ENCODE measurements at places on chromosomes 4 and X.

DNA sequence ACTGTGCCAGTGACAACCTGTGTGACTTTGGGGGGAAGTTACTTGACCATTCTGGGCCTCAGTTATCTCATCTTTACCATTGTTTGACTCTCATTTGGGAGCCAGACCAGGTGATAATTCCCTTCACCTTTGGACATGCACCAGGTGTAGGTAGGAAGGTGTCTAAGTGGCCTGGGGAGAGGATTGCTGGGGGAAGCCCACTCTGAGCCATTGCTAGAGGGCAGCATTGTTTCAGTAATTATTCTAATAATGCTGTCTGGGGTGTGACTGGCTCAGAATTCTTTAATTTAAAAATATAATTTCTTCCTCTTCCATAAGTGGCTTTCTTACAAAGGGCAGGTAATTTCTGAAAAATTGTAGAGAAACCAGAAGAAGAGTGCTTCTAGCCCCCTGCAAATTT is 104.3 kb downstream of the RTL9 start:
- DNase-seq = no peak

DNA sequence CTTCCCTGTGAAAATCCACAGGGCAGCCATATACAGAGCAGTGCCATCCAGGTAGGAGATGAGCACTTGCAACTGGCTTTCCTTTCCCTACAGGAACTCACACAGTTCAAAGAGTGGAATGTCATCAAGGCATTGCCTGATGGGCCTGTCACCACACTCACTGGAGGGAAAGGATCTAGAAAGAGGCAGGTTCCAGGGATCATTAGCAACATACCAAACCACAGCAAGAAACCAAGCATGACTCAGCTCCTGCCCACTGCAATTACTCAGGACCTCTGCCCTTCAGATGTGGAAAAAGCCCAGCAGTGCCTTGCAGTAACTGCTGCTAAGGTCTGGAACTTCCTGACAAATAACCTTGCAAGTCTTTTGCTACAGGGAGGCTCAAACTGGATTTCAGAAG is 101.2 kb downstream of the ZNF674 start:
- DNase-seq = no peak

GRCh38 chr4:55347610-55348228 is 1.7 kb downstream of the SRD5A3 start:
- no peak for DNase-seq

- peak; percentile 7 for DNase-seq
Observed at GRCh38 chrX:21374163-21374993, at the start of gene CNKSR2. Gene CNKSR2 (plus strand): TSS chrX:21374418. CDS start chrX:21374898, 480 bp downstream.

GRCh38 chr4:153523164-153523796 is 57.1 kb downstream of the TMEM131L start:
- no peak for DNase-seq

GRCh38 chr4:6662591-6662990 is 22.1 kb downstream of the MRFAP1 start:
- no peak for DNase-seq
